ENCODE measurements at places on chromosomes 4 and X.

GRCh38 chr4:150962245-150962644 is 52.8 kb downstream of the LRBA start:
- DNase-seq = no peak

DNA sequence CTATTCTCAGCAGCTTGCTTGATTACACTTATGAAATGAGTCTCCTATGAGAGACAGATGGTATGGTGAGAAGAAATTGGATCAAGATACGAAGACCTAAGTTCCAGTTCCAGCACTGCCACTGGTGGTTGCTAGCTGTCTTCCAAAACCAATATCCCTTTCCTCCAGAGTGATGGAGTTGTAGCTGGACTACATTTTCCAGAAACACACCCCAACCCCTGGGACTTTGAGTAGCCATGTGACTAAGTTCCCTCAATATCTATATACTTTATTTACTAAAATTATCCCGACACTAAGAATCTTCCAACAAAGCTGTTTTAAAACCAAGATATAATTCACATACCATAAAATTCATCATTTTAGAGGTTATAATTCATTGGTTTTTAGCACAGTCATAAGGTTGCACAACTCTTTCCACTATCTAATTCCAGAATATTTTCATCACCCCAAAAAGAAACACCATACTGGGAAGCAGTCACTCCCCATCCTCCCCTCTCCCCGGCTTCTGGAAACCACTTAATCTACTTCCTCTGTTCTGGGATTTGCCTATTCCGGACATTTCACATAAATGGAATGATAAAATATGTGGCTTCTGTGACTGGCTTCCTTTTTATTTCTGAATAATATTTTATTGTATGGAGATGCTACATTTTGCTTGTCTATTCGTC is 118.0 kb downstream of the MANBA start:
- DNase-seq = no peak

GRCh38 chr4:107098401-107098800 is 62.3 kb upstream of the DKK2 start:
- no peak for DNase-seq

GRCh38 chrX:95318882-95319281 is 1365.8 kb upstream of the DIAPH2 start:
- DNase-seq = no peak

Data from progenitor cell of endocrine pancreas (in vitro differentiated cells).